ENCODE measurements at places on chromosomes 2 and 18. TPM values are rescaled to one million over a fixed set of nuclear protein-coding genes. Genes with fewer than 3 reads are reported as not detected.

Gene QPCT
- total RNA-seq = 18.4 TPM

Gene FOXI3
- total RNA-seq = not detected

Gene PCARE
- not detected for total RNA-seq

Gene SOX11
- total RNA-seq = not detected

Gene KIF3C
- 60.7 TPM for total RNA-seq

Gene ASAP2
- 31.5 TPM for total RNA-seq

Gene MYOM1
- total RNA-seq = 0.05 TPM

Gene POTEC
- total RNA-seq = not detected

Gene OXER1
- not detected for total RNA-seq

Gene L3MBTL4
- total RNA-seq = not detected

Gene PJVK
- total RNA-seq = 1.3 TPM

Gene CYP27A1
- total RNA-seq = 0.15 TPM

Gene SPEG
- 7.9 TPM for total RNA-seq

Gene FAM110C
- 0.09 TPM for total RNA-seq

Gene SLC14A1
- 0.08 TPM for total RNA-seq

Gene METTL4
- 5.7 TPM for total RNA-seq

Gene DAW1
- total RNA-seq = 2.6 TPM

Gene EPG5
- 4.0 TPM for total RNA-seq

Gene STPG4
- total RNA-seq = not detected

Gene SGPP2
- total RNA-seq = 0.29 TPM

Gene MAP3K19
- total RNA-seq = not detected

Gene BOLL
- total RNA-seq = not detected

Gene INHA
- 0.35 TPM for total RNA-seq

Gene COL4A4
- 1.2 TPM for total RNA-seq

Gene C2orf74
- total RNA-seq = 22.6 TPM

Gene APOB
- not detected for total RNA-seq

Gene PROM2
- total RNA-seq = 0.06 TPM

Gene IL1F10
- not detected for total RNA-seq

Gene CDCA7
- total RNA-seq = 50.3 TPM

Gene SF3B1
- 131 TPM for total RNA-seq

Gene ANKRD62
- total RNA-seq = not detected

Gene CNGA3
- total RNA-seq = not detected

Gene HOXD12
- total RNA-seq = not detected

Gene MC2R
- total RNA-seq = not detected

Gene LCT
- 0.03 TPM for total RNA-seq

Gene TGFA
- 7.6 TPM for total RNA-seq

Gene AGFG1
- 120 TPM for total RNA-seq

All from A549 treated with CORT108297 at 1 μM for 4 hours (cell line).